ENCODE measurements at places on chromosomes 16 and 17. TPM values are rescaled to one million over a fixed set of nuclear protein-coding genes. Genes with fewer than 3 reads are reported as not detected.
A peak's percentile ranks its signal among the peaks of the same experiment; 100 is the strongest.

- H3K36me3 ChIP-seq = no peaks in the 10 kb centered on the region
- no peaks in the 10 kb centered on the region for H3K27me3 ChIP-seq
- no peak overlapping the region for H3K4me3 ChIP-seq
- DNase-seq = peak; percentile 74
These were observed 5.5 kb downstream of the CCDC182 start for GRCh38 chr17:57739402-57740234.

DNA sequence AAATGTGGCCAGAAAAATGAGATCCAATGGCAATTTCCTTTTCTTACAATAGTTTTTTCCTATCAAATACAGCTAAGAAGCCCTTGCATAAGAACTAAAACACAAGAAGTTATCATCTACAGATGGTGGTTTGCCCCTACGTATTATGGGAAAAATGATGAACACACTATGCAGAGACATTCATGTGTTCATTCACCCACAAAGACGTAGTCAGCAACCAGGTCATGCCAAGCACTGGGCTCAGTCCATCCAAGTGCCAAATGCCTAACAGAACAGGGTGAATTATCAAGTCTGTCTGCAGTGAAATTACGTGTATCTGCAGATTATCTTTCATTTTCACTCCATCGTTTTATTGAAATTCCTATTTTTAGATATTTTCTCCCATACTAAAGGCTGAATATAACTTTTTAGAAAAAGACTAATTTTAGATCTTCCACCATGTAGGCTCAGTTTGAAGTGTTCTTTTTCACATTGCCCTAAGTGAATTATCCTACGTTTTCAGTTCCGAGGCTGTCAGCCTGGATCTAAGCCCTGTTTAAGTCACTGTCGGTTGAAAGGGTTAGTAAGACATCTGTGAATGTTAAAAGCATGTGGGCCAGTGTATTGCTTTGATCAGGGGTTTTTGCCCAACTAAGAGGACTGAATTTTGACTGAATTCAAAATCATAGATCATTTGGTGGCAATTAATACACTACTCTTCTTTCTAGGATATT, 78.1 kb upstream of the DHX40 start:
- no peaks in the 10 kb centered on the region for H3K4me1 ChIP-seq
- no peaks in the 10 kb centered on the region for H3K27me3 ChIP-seq
- no peak for DNase-seq

DNA sequence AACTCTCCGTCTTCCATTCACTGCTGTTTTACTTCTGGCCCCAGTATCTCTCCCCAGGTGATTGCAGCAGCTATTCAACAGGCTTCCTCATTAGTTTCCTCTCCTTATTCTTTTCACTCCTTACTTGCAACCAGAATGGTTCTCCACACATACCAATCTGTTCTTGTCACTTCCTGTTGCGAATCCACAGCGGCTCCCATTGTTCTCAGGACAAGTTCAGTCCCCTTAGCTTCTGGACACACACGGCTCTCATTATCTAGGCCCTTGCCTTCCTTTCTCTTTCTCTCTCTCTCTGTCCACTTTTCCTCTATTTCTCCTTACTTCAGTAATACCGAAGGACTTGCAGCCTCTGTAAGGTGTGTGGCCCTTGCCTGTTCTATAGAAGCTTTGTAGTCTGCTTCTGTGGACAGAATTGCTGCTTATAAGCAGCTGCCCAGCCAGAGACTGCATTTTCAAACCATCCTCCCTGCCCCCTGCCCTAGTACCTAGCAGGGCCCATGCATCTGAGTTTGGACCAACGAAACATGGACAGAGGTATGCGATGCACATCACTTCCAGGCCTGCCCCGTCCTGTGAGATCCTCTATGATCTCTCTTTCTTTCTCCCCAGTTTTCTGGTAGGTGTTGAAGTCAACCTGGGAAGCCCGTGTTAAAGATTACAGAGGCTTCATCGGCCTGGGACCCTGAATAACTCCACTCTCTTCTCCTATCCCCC, 45.7 kb downstream of the VAT1L start:
- peaks cover 5% of the 10 kb centered on the region for H3K4me1 ChIP-seq
- no peaks in the 10 kb centered on the region for H3K27me3 ChIP-seq
- H3K4me3 ChIP-seq = no peak overlapping the region

GRCh38 chr17:3536716-3537115, 20.9 kb downstream of the TRPV3 start:
- H3K36me3 ChIP-seq = peaks cover under 1% of the 10 kb centered on the region
- DNase-seq = peak; percentile 32
- no peaks in the 10 kb centered on the region for H3K27me3 ChIP-seq
- peaks cover 28% of the 10 kb centered on the region for H3K4me1 ChIP-seq

DNA sequence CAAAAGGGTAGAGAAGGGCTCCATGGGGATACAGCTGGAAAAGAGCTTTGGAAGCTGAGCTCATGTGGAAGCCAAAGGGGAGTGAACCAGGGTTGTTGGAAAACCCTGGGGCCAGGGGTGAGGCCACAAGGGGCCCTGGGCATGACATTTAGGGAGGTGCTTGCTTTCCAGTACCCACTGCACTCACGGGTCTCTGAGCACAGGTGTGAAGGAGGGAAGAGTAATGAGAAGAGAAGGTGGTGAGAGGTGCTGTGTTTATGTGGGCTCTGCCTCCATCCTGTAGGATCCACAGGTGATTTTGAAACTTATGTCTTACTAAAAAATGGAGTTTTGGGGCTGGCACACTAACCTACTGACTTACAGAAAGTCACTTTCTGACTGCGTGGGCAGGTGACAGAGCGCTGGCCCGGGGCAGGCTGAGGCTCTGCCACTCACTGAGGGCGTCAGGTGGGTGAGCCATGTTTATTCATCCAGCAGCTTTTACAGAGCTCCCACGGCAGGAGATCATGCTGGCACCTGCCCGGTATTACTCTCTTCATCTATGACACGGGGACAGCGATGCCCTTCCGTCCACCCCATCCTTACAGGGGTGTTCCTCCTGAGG, 18.9 kb downstream of the KSR1 start:
- H3K4me3 ChIP-seq = no peak overlapping the region
- peaks cover 6% of the 10 kb centered on the region for H3K36me3 ChIP-seq
- DNase-seq = no peak

GRCh38 chr16:85293904-85294642, 181.8 kb upstream of the CIBAR2 start:
- peaks cover 3% of the 10 kb centered on the region for H3K36me3 ChIP-seq
- H3K4me1 ChIP-seq = peaks cover 37% of the 10 kb centered on the region
- H3K27ac ChIP-seq = no peak overlapping the region
- H3K27me3 ChIP-seq = no peaks in the 10 kb centered on the region
- H3K4me3 ChIP-seq = no peak overlapping the region
- no peak for DNase-seq

KCNH4 gene
- polyA plus RNA-seq = 1.2 TPM

VWA3A gene
- 22.5 TPM for polyA plus RNA-seq

KRTAP4-9 gene
- polyA plus RNA-seq = not detected

MT1F gene
- polyA plus RNA-seq = 31.0 TPM

PRDM7 gene
- not detected for polyA plus RNA-seq

TVP23A gene
- 21.2 TPM for polyA plus RNA-seq

CDH1 gene
- 23.6 TPM for polyA plus RNA-seq

KIFC3 gene
- polyA plus RNA-seq = 53.6 TPM

CCL4L2 gene
- 6.6 TPM for polyA plus RNA-seq

HASPIN gene
- polyA plus RNA-seq = 1.9 TPM

FAM20A gene
- polyA plus RNA-seq = 11.5 TPM
